ENCODE measurements at places on chromosomes 6 and 20. TPM values are rescaled to one million over a fixed set of nuclear protein-coding genes. Genes with fewer than 3 reads are reported as not detected.

- no peak for DNase-seq
Observed at GRCh38 chr20:2558581-2559278, 22.4 kb downstream of the TMC2 start.

DNA sequence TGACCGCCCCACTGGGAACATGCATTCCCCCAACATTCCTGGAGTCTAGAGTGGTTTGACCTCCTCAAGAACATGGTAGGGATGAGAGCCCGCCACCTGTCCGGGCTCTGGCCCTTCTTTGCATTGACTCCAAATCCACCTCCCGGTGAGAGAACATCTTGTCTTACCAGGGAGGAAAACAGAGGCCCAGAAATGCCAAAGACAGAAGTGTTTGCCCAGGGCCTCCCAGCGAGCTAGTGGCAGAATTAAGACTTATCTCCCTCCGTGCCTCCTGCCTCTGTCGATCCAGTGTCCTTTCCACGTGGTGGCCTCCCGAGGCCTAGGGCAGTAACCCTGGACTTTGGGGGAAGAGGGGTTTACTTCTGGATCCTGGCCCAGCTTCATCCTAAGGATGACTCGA, 134.8 kb downstream of the JPH2 start:
- DNase-seq: no peak

DNA sequence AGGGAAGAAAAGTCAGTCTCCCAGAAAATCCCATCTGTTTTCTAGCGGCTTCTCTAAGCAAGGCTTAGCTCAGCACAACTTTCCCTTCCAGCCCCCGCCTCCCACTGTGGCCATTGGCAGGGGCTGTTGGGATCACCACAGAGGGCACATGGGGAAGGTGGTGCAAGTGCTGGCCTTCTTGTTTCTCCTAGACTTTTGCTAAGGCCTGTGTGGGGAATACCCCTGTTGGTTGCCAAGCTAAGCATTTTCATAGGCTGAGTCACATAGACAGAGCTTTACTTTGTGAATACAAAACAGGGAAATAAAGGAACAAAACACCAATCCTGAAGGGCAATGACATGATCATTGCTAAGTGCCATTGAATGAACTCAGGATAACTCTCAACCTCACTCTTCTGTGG, 32.4 kb upstream of the TIAM2 start:
- no peak for DNase-seq

The CRISP1 gene
- not detected for total RNA-seq

The TRIM10 gene
- total RNA-seq: 5.6 TPM

Data from left colon (tissue), 2 donors.